ENCODE measurements at places on chromosomes 2 and 18.
A peak's percentile ranks its signal among the peaks of the same experiment; 100 is the strongest.

DNA sequence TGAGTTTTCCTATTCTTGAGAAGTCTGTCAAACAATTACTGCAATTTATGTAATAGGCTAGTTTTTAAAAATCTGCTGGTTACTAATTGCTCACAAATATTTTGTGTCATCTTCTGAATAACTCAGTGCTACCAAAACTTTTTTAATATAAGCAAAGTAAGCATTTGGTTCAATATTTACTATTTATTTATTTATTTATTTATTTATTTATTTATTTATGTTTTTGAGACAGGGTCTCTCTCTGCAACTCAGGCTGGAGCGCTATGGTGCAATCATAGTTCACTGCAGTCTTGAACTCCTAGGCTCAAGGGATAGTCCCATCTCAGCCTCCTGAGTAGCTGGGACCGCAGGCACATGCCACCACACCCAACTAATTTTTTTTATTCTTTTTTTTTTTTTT lies 60.4 kb upstream of the CDH20 start:
- no peak for DNase-seq

DNA sequence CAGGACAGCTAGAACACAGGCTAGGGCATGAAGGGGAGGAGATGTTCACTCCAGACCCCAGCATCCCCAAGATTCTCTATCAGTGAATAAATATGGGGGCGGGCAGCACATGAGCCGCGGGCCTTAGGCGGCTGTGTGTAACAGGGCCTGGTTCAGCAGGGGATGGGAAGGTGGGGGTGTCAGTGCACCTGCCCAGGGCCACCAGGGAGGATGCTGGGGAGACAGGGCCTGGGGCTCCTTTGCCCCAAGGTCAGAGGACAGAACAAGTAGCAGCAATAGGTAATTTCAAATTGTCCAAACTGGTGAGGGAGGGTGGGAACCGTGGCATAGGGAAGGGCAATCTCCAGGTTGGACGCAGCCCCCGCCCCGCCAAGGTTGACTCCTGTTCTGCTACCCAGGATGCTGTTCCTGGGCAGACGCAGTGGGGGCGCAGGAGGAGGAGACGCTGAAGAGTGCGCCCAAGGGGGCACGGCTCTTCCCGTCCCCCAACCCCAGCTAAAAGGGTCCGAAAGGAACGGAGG lies 16.2 kb downstream of the CYP26B1 start:
- DNase-seq = peak; percentile 33

- DNase-seq = no peak
These were observed 228.6 kb downstream of the SATB2 start for GRCh38 chr2:199228887-199229819.

- DNase-seq = no peak
These were observed 22.9 kb upstream of the GRB14 start for GRCh38 chr2:164644036-164644700.

- no peak for DNase-seq
These were observed 136.1 kb upstream of the CHAC2 start for GRCh38 chr2:53631313-53632125.

GRCh38 chr18:76685860-76686259 lies 136.5 kb upstream of the ZNF236 start:
- no peak for DNase-seq

DNA sequence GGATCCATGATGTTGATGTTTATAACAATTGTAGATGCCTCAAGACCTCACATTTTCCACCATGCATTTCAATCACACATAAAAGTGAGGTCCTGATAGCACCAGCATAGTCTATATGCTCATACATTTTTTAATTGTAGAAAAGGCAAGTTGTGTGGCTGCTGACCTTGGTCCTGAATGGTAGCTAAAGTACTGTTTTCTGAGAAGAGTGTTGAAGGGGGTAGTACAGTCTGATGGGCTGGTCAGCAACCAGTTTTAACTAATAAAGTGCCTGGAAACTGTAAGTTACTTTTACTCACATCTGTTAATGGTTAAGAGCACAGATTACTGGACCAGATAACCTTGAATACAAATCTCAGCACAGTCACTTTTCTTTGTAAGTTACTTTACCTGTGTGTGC lies 15.9 kb downstream of the ZNF638 start:
- DNase-seq = no peak

DNA sequence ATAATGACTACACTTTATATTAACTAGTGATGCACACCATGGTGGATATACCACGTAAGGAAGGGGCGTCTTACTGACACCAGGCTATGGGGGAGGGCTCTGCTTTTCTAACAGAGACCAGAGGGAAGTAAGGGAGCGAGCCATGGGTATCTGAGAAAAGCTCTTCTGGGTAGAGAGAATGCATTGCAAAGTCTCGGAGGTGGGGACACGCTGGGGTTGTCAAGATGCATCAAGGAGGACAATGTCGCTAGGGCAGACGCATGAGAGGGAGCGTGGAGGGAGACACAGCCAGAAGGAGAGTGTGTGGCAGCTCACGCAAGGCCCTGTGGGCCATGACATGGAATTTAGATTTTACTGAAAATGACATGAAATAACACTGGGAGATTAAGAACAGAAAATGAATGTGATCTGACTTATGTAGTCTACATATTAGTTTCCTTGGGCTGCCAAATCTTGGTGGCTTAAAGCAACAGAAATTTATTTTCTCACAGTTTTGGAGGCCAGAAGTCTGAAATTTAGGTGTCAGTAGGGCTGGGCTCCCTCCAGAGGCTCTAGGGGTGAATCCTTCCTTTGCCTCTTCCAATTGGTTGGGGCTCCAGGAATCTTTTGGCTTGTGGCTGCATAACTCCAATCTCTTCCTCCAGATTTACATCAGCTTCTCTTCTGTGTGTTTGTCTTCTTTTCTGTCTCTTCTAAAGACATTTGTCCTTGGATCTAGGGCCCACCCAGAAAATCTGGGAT lies 352.2 kb downstream of the CYRIA start:
- no peak for DNase-seq

- no peak for DNase-seq
These were observed 11.2 kb upstream of the PAIP2B start for GRCh38 chr2:71238089-71238488.

GRCh38 chr2:73832930-73833329 lies 4.2 kb downstream of the STAMBP start:
- no peak for DNase-seq

DNA sequence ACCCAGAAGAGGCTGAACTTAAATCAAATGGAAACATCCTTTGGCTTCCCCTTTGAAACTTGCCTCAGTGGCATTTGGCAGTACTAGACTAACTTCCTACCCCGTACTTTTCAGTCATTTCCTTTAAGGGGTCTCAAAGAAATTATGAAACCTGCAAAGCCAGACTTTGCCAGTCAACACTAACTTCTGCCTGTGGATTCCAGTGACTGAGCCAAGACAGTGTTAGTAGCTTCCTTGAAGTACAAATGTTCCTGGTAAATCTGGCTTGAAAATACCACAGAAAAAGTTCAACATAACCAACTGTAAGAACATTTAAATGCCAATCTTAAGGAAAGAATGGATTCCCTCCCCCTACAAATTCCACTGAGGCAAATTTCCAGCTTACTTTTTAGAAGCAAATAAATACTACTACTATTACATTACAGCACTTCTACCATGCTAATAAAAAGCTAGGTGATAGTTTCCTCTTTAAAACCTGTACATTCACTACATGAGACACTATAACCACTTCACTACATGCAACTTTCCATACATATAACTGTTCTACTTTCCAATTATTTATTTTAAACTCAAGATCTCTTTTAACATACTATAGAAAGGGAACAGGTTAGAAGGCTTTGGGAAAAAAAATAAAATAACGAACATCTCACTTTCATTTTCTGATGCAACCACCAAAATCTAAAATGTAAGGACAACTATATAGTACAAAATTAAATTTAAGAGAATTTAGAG lies 2.4 kb downstream of the PELI1 start:
- no peak for DNase-seq

GRCh38 chr2:122805346-122805745 lies 1049.9 kb downstream of the TSN start:
- no peak for DNase-seq

GRCh38 chr2:47303341-47304148 lies 99.4 kb upstream of the MSH2 start:
- DNase-seq = no peak

DNA sequence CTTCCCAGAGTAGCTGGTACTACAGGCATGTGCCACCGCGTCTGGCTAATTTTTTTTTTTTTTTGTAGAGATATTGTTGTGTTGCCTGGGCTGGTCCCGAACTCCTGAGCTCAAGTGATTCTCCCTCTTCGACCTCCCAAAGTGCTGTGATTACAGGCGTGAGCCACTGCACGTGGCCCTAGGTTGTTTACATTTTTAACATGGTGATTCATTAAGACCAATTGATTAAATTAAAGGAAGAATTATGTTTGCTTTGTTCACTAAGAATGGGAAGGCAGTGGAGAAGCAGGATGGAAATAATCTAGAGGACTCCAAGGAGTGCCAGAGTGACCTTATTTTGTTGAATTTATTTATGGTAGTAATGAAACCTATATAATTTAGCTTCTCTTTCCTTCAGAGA lies 7.5 kb downstream of the LCLAT1 start:
- DNase-seq = no peak

- DNase-seq = no peak
These were observed 11.5 kb downstream of the IGFBP5 start for GRCh38 chr2:216683846-216684245.

GRCh38 chr18:9335697-9336045 lies 1.1 kb downstream of the TWSG1 start:
- DNase-seq = no peak

GRCh38 chr2:127044165-127044718 lies 62.7 kb downstream of the BIN1 start:
- no peak for DNase-seq

DNA sequence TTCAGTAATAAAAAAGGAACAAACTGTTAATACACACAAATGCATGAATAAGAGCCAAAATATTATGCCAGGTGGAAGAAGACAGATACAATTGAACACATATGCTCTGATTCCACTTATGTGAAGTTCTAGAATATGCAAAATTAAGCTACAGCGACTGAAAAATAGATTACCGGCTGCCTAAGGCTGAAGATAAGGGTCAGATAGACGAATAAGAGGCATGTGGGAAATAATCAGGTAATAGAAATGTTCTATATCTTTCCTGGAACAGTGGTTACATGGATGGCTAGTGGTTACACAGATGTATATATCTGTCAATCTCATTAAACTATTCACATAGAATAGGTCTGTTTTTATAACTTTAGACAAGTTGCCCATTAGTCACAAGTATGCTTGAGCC lies 51.9 kb upstream of the REG3G start:
- no peak for DNase-seq

GRCh38 chr2:231397011-231397927 lies 1.8 kb downstream of the B3GNT7 start:
- no peak for DNase-seq

DNA sequence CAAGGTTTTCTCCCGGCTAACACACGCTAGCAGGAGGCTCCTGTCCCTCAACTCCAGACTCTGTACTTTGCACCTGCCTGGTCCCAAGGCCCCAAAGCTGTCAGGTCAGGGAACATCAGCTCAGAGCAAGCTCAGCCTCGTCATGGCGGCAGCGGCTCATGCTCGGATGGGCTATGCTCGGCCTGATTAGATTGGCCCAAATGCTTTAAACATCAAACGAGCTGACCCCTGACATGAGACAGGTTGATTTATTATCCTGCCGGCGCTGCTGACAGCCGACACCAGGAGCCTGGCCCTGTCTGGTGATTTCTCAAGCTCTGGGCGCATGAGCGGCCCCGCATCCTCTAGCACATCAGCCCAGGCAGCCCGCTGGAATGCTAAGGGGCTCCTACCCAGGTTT lies 436.4 kb downstream of the EIPR1 start:
- DNase-seq = no peak

DNA sequence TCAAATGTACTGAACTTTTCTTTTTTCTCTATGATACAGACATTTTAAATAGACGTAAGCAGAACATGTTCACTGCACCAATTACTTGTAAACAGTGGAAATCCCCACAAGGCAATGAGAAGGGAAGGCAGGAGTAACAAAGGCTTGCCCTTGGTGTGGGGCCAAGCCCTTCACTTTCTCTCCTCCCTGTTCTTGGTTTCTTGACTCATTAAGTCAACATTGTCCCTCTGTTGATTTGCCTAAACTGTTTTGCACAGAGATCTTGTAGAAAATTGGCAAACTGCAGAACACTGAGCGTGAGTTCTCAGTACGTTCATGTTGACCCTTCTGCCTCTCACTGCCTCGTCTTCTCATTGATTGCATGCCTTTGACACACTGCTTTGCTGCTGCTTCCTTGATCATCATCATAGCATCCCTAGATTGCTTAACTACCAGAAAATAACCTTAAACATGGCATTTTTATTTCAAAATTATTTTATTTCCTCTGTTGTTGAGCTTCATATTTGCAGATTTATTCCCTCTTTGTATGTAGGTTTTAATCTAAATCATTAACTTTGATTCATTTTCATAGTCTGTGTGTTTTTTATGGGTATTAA lies 257.7 kb downstream of the PTGR3 start:
- no peak for DNase-seq

- DNase-seq = no peak
These were observed 1084.7 kb upstream of the LRRTM1 start for GRCh38 chr2:81389203-81389602.

DNA sequence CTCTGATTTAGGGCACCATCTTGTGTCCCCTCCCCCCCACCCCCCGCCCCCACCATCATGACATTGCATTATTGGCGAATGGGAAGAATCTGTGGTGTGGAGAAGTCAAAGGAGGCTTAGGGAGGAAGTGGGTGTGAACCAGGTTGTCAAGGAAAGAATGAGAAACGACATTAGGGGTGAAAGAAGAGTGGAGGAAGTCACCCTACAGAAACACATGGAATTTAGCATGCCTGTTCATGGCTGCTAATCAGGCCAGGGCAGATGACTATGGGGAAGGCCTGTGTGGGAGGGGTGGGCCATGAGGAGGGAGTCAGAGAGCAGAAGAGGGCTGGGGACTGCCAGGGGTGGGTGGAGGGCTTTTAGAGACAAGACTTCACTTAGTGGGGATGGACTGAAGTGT lies 81.6 kb downstream of the AOX1 start:
- no peak for DNase-seq

- no peak for DNase-seq
These were observed 124.5 kb downstream of the PMAIP1 start for GRCh38 chr18:60024345-60024744.

- DNase-seq = no peak
These were observed 272.3 kb upstream of the EPHA4 start for GRCh38 chr2:221844212-221845020.
